Calu3 (cell line): ENCODE measurements at places on chromosomes 6 and 20. TPM values are rescaled to one million over a fixed set of nuclear protein-coding genes. Genes with fewer than 3 reads are reported as not detected.

DNAAF9 gene
- 6.3 and 7.4 TPM in 2 replicates for total RNA-seq

HFE gene
- total RNA-seq = 24.9 and 27.1 TPM in 2 replicates

LCA5 gene
- 13.9 and 18.3 TPM in 2 replicates for total RNA-seq

DNA sequence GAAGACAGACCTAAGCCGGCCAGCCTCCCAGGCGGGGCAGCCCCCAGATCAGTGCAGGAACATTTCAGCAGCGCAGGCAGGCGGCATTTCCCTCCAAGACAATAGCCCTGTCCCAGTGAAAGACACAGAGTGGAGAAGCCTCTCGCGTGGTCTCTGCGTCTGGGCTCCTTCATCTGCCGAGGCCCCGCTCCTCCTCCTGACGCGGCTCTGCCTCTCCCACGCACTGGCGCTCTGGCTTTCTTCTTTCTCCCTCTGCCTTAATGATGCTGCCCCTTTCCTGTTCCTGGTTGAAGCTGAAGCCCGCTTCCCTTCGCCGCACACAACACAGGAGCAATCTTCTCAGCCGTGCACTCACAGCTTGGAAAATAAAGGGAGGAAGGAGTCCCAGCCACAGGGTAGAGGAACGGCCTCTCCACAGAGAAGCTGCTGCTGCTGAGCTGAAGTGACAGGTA is 347.5 kb downstream of the CDH4 start:
- H3K27me3 ChIP-seq = peaks cover under 1% of the 10 kb centered on the region
- no peak overlapping the region for H3K27ac ChIP-seq

- H3K27me3 ChIP-seq = peaks cover 86% of the 10 kb centered on the region
- H3K4me1 ChIP-seq = no peaks in the 10 kb centered on the region
- no peaks in the 10 kb centered on the region for H3K36me3 ChIP-seq
- no peak overlapping the region for H3K4me3 ChIP-seq
- no peak for DNase-seq
Measured at GRCh38 chr6:40916845-40917244, 122.2 kb downstream of the UNC5CL start.

DNA sequence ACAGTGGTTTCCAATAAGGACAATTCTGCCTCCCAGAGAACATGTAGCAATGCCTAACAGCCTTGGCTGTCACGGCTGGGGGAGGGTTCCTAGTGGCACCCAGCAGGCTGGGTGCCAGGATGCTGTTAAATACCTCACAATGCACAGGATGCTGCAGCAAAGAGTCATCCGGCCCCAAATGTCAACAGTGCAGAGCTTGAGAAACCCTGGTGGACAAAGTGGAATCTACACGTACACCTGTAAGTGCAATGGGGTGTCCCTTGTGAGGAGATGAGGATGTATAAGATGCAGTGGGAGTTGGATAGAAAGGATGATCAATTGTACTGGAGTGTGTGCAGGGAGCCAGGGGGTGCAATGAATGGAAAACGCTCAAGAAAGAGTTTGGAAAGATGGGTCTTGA is 142.4 kb downstream of the FNDC1 start:
- no peaks in the 10 kb centered on the region for H3K4me1 ChIP-seq
- H3K4me3 ChIP-seq = no peak overlapping the region
- no peaks in the 10 kb centered on the region for H3K36me3 ChIP-seq
- peaks cover 55% of the 10 kb centered on the region for H3K27me3 ChIP-seq
